ENCODE measurements at places on chromosomes 7 and 10.
A peak's percentile ranks its signal among the peaks of the same experiment; 100 is the strongest.

DNA sequence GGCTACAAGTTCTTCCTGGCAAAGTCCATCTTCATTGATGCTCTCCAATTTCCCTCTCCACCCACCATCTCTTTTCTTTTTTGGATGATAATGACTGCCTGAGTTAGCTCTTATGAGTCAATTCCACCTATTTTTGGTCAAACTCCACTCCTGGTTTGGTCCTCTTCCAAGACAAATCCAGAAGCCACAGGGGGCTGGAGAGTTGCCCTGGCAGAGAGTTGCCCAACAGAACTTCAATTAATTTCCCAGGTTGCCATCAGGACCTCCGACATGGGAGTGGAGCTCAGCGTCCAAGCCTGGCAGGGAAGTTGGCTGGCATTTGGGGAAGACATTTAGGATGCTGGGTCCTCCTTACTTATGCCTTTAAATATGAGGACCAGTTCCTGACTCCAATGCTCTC lies 29.2 kb upstream of the KCNMA1 start:
- DNase-seq: no peak

DNA sequence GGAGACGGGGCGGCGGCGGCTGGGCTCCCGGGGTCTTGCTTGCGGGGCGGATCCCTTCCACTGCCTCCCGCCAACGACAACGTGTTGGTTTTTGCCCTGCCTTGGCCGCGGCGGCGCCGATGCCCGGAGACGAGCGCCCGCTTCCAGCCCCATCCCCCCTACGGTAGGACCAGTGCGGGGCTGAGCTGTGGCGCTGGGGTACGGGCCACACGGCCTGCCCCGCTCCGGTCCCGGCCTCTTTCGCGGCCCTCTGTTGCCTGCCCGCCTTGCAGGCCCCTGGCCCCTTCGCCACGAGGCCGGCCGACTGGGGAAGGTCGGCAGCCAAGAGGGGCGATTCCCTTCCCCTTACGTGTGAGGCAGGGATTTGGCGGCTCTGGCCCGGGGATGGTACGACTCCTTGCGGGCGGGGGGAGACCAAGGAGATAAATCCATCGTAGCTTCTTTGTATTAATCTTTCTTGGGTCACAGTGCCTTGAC lies 488 bp downstream of the EIF4H start:
- peak; percentile 63 for DNase-seq

DNA sequence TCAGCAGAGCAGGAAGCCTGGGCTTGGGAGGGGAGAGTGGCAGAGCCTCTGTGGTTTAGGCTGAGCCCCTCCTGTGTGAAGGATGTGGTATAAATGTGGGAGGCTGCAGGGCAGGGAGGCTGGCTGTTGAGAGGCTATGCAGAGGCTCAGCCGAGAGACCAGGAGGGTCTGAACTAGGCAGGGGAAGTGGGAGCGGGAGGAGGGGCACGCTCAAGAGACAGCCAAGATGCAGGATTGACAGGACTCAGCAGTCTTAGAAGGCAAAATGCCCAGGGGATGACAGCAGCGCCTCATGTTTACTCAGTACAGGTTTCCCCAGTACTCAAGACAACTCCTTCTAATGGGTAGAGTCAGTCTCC lies 24.3 kb downstream of the BTBD16 start:
- no peak for DNase-seq

DNA sequence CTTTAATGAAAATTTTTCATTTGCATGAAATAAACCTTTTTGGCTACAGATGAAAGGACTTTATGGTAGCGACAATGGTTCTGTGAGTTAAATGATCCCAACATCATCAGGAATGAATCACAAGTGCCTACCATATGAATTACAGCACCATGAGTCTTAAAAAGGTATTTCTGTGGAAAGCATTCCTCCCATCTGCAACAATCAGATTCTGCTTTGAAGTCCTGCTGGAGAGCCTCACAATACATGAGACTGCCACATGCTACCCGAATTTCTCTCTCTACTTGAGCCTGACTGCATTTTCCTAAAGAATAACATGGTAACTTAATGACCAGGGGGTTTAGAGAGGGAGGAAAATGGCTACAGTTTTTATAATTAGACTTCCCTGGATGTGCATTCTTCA lies 190.3 kb downstream of the TWIST1 start:
- DNase-seq: peak; percentile 50

- no peak for DNase-seq
These were observed 98.0 kb upstream of the PDCD4 start for GRCh38 chr10:110773693-110774068.

- DNase-seq: peak; percentile 45
These were observed 159.7 kb downstream of the GNAI1 start for GRCh38 chr7:80294346-80294745.

GRCh38 chr10:132139526-132139925 lies 47.2 kb upstream of the DPYSL4 start:
- no peak for DNase-seq

DNA sequence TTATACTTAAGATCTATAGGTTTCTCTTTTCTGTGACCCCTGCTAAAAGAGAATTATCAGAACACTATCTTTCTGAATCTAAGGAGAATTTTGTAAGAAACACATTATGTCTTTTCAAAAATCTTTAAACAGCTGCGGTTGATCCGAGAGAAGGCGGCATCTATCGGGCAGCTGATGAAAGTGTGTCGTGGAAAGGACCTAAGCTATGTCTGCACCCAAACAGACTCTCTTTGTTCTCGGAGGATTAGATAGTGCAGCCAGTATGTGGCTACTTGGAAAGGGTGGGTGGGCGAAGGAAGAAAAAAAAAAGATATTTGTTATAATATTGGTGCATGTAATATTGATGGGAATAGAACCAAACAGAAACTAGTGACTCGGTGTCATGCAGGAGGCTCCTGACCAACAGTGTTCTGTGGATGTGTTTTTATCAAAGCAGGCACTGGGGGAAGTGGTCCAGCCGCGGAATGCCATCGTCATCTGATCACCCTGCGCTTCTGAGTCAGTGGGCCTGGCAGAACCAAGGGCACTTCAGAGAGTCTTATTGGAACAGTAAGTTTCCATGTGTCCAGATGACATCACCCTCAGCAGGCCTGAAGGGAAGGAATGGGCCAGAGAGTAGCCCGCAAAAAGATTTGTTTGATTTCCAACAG lies 509.7 kb upstream of the AKR1E2 start:
- peak; percentile 63 for DNase-seq

DNA sequence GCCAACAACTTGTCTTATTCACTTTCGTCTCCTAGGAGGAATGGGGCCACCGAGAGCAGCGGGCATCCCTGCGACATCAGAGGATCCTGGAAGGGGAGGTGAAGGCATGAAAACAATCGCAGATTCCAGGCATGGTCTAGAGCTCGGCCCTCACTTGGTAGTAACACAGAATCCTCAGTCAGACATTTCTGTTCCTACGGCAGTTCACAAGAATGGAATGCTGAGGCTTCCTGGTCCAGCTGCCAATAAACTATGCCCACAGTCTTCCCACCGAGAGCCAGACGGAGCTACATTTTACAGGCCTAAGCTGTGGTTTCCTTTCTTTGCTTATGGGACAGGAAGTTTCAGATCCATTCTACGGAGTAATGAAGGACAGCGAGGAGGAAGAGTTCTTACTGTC lies 75.8 kb downstream of the OR13A1 start:
- DNase-seq: peak; percentile 43

- no peak for DNase-seq
These were observed 647.9 kb downstream of the CNTNAP2 start for GRCh38 chr7:146764458-146764857.

DNA sequence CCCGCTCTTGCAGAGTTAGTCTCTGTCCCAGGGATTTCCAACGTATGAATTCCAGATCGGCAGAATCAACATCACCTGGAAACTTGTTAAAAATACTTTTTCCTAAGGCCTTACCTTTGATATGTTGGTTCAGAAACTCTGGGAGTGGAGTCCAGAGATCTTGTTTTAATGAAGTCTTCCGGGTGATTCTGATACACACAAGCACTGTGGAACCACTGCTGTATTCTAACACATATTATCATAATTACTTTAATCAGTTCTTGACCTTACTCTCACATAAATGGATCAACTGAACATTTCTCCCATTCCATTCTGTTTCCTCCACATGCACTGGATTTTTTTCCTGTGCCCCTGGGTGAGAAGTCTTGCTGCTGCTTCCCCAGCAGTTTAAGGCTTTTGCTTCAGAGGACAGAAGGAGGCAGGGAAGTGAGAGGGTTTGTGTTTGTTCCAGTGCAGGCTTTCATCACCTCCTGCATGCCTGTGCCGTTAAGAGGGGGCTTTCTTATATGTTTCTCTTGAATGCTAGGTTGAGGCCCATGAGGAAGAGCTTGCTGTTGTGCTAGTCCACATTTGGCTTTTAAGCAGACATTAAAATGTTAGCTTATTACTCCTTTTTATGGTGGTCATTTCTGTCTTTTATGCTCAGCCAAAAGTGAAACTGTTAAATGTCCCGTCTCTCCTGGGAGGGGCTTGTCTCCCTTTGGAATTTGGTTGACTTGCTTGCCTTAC lies 32.4 kb downstream of the CCSER2 start:
- peak; percentile 34 for DNase-seq

DNA sequence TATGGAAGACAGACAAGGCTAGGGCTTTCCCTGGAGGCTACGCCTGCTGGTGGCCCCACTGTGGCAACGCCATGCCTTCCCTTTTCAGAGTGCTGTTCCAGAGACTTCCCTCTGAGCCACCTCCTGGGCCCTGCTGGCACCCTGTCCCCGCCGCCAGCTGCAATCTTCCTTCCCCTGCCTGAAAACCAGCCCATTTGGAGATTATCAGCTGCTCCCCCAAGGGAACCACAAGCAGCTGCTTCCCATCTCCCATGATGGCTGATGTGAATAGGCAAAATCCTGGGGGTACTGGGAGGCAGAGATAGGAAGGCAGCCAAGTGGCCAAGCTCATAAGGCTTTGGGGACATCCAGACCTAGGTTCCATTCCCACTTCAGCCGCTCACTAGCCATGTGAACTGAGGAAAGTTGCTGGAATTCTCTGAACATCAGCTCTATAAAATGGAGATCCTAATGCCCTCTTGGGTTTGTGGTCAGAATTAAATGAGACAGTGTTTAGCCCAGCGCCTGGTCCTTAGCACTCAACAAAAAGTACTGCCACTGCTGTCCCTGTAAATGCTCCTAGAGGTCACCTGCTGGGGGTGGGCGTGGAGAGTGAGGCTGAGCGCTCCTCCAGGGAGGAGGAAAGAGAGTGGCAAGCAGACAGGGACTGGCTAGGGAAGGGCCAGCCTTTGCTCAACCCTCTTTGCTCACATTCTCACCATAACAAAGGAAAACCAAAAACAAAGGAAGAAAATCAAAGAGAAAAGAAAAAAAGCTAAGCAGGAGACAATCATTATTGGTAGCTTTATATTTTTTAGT lies 5.9 kb downstream of the TSPAN33 start:
- DNase-seq: no peak
